DMS153 (cell line): ENCODE measurements at places on chromosomes 6 and 20.

DNA sequence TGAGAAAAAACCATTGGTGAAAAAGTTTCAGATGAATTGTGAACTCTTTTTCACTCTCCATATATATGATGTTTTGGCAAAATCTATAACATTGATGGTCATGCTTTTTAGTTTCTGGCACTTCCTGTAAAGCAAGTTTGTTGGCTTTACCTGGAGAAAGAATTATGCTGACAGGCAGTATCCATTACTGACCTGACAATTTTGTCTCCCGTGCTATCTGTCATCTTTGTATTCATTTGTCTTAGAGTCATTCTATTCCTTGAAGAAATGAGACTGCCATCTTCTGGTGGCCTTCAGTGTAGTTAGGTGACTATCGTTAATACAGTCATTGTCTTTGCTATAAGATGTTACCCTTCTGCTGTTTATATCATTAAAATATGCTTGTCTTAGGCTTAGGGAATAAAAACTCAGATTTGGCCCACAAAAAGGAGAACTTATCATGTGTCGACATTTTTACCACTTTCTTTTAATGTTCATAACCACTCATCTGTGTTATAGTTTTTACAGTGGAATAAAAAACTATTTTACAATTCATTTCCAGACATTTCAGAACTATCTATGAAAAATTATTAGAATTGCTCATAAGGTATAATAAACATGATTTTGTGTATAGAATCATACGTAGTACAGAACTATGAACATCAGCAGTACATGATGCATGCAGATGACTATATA lies 707.0 kb downstream of the EPM2A start:
- DNase-seq: no peak

- no peak for DNase-seq
Observed at GRCh38 chr20:47740121-47740861, 45.0 kb downstream of the SULF2 start.

GRCh38 chr6:147203311-147204059 lies 732 bp upstream of the STXBP5 start:
- DNase-seq: peak; percentile 49

DNA sequence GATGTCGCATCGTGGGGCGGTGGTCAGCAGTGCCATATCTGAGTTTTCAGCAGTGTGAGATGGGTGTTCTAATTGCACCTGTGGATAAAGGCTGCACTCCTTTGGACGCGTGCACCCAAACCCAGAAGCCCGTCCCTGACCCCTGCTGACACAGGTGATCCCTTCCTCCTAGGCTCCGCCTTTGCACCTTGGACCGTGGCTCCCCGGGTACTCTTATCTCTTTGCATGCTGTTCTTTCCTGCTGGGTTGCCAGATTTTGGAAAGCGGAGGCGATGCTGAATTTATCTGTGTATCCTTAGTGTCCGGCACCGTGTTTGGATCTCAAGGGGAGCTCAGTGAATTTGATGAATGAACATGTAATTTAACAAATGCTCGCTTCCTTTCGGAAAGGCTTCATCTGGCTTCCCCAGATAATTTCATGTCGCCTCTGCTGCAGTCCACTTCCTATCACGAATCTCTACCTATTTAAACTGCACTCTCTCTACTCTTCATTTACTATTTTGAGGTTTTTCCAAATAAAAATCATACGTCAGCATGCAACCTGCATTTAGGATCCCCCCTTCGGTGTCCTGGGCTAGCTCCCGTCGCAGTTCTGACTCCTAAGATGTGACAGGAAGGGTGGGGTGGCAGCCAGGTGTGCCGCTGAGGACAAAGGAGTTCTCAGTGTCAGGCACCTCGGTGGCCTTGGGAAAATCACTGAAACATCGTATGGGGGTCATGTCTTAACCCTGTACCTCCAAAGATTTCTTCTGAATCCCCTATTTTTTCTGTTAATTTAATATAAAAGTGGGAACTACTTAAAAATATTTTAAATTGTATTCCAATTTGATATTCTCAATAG lies 753 bp upstream of the PERP start:
- peak; percentile 52 for DNase-seq

- DNase-seq: no peak
Observed at GRCh38 chr6:105432797-105433196, 29.9 kb upstream of the PREP start.

- no peak for DNase-seq
Observed at GRCh38 chr6:37275350-37275749, 17.4 kb upstream of the TMEM217 start.
